NCI-H510A (cell line): ENCODE measurements at places on chromosomes 4 and X.
A peak's percentile ranks its signal among the peaks of the same experiment; 100 is the strongest.

DNA sequence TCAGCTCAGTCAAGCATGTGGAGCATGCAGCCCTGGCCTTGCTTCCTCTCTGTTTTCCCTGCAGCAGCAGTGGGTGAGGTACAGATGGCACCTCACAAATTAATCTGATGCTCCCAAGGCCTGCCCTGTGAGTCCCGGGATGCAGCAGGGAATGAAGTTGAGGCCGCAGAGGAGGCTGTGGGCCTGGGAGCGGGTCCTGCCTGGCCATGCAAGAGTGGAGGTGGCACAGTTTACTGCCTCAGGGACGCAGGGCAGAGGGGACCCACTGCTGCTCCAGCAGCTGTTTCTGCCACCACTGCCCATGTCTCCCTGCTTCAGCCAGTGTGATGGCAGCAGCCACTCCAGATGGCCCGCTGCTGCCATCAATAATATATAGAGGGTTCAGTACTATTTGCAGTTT is 474.6 kb downstream of the EPHA5 start:
- no peak for DNase-seq

GRCh38 chr4:76950052-76950955 is 752 bp downstream of the SEPTIN11 start:
- DNase-seq = no peak

- DNase-seq = no peak
Measured at GRCh38 chrX:3066555-3066954, 25.3 kb downstream of the ARSF start.

- DNase-seq = no peak
Measured at GRCh38 chr4:141810038-141810711, 173.8 kb downstream of the IL15 start.

DNA sequence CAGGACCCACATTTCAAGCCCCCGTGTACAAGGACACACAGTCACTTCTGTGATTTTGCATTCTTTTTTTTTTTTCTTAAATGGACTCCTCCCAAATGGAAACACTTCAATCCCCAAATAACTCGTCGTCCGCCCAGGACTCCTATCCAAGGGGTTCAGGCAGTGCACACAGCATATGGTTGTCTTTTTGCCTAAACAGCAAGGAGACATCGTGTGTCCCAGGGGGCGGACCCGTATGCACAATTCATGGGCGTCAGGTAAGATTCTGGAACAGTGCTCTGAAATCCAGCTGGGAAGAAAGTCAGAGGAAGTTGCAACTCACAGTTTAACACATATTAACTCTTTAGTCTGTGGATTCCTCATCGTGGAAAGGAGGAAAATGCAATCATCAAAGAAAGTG is 231.3 kb downstream of the SHOX start:
- no peak for DNase-seq

- DNase-seq = no peak
Measured at GRCh38 chr4:61332693-61333092, 132.6 kb downstream of the ADGRL3 start.

DNA sequence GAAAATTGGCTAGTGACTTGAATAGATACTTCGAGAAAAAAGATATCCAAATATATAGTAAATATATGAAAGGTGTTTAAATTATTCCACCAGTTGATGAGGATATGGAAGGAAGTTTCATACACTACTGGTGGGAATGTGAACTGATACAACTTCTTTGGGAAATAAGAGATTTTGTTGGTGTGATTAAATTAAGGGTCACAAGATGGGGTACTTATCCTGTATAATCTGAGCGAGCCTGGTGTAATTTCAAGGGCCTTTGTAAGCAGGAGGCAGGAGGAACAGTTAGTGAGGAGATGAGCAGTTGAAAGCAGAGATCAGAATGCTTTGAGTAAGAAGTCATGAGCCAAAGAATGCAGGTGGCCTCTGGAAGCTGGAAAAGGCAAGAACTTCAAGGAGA is 192.2 kb downstream of the KCTD8 start:
- DNase-seq = no peak

GRCh38 chrX:137428766-137429591 is 136.9 kb upstream of the ZIC3 start:
- DNase-seq = no peak

DNA sequence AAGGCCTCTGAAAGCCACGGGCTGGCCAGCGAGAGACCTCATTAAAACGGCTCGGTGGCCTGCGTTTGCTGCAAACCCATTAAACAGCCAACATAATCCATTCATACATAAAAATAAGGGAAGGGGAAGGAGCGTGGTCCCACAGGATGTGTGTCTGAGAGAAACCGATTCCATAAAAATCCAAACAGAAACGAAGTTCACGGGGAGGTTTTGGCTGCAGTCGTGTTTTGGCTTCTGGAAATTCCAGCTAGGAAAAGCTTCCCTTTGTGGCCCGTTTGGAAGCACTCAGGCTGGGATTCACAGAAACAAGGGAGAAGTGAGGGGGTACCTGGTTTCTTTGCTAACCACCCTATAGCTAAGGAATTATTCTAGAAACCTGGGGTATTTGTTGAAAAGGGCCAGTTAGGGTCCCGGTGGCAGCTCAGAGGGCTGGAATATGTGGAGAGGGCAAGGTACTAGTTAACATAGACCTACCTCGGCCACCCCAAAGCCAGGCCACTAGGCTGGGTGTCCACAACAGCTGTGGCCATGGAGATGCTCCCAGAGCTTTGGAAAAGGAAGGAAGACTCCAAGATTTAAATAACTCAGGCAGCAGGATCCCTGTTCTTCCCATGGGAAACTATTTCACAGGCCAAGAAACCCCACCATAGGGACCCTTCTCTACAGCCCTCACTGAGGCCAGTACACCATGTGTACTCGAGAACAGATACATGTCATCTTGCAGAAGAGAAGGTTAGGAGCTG is 166.8 kb downstream of the BCOR start:
- DNase-seq = no peak

DNA sequence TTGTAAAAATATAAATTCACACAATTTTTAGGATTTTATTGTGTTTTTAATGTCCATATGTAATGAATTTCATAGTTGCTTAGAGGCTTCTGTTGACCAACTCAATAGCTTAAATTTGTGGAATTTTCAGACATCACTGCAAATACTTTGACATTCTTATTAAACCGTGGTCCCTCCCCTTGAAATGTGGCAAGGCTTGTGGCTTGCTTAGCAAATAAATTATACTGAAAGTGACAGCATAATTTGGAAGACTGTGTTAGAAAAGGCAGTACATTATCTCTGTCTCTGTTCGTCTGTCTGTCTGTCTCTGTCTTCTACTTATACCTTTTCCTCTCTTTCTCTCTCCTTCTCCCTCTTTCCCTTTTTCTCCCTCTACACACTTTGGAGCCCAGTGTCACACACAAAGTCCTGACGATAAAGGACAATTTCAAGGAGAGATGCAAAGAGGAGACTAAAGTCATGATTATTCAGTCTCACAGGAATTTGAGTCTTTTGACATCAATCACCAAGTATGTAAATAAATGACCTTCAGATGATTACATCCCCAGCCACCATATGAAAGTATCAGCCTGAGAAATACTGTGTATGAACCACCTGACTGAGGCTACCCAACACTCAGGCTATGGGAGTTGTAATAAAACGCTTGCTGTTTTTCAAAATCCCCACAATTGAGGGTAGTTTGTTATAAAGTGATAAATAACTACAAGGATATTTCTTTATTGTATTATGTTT is 21.0 kb upstream of the UGT2B7 start:
- no peak for DNase-seq

DNA sequence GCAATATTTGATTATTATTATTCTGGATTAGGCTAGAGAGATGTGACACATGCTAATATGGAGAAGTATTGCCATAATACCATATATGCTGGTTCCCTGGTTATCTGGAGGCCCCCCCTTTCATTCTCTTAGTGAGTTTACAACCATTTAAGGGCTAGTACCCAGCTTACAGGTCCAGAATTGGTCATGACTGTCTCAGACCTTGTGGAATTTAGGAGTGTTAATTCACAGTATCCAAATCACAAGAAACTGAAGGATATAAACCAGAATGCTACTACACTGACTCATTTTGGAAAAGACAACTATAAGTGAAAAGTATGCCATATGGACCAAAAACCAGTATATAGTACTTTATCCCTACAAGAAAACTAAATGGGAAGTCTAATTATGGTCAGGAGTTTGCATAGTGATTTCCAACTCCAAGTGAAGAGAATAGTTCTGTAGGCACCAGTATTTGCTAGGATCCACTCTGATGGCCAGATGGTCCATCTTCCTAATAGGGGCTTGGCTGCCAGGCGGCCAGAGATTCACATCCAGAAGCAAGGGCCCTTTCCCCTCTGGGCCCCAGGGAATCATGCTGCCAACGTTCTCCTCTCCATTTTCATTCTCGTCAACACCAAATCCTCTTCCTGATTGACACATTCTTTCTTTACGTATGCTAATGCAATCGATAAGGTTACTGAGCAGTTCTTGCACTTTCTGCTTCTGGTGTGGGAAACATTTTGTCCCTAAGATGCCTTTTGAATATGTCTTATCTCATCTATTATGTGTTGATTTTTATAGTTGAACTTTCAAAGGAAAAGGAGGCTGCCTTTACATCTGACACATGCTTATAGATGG is 123.6 kb downstream of the SHROOM3 start:
- no peak for DNase-seq

DNA sequence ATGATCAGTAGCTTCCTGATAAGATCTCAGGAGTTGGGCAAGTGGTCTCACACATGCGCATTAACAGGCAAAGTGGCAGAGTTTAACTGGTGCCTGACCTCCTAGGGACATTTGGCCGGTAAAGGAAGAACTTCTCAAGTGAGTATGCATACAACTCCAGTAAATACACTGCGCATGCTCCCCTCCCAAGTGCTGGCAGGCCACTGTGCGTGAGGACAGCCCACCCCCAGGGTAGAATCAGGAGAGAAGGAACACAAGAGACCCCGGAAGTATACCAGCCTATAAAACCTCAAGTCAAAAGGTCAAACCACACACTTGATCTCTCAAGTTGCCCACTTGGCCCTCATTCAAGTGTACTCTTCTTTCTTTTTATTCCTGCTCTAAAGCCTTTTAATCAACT is 225.5 kb upstream of the ANKRD50 start:
- peak; percentile 39 for DNase-seq

- no peak for DNase-seq
Measured at GRCh38 chr4:170025523-170026252, 507 bp downstream of the MFAP3L start.

DNA sequence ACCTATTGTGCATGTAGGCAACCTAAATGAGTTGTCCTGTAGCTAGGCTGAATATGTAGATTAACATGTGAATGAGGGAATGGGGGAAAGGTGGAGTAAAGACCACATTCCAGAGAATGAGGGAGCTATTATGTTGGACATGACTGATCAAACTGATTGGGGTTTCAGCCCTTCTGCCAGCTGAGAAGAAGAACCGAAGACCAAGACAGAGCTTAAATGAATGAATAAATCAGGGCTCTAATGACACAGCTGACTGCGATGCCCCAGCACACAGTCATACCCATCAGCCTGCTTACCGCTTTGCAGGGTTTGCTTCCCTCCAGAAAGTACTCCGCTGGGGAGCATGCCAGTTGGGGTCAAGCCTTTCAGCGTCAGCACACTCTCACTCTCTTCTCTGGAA is 315.4 kb downstream of the PPP3CA start:
- DNase-seq = no peak

- DNase-seq = no peak
Measured at GRCh38 chr4:139849219-139849618, 183.6 kb downstream of the MGST2 start.

DNA sequence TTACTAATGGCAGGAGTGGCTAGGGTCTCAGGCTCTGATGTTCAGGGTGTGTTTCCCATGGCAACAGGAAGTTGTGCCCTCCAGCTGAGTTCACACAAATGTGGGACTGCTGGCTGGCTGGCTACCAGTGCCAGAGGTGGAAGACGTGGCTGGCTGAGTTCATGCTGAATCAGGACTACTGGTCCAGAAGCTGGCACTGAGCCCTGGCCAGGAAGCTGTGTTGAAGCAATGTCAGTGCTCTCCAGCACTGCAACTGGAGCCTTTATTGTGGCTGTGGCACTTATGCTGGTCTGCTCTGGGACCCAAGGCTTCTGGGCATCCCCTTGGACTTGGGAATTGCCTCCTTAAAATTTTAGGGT is 42.0 kb upstream of the ZXDA start:
- DNase-seq = no peak

GRCh38 chr4:46484881-46485280 is 95.0 kb upstream of the GABRA2 start:
- DNase-seq = no peak

DNA sequence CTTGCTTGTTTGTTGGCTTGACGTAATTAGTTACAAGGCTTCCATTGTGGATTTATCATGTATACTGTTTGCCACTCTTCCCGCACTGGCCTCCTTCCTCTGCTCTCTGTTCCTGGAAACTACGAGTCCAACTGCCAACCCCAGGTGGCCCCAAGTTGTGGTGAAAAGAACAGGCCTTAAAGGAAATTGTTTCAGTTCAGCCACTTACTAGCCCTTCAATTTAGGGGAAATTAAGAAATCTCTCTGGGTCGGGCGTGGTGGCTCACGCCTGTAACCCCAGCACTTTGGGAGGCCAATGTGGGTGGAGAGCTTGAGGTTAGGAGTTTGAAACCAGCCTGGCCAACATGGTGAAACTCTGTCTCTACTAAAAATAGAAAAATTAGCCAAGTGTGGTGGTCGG is 28.0 kb downstream of the RBM47 start:
- DNase-seq = no peak

DNA sequence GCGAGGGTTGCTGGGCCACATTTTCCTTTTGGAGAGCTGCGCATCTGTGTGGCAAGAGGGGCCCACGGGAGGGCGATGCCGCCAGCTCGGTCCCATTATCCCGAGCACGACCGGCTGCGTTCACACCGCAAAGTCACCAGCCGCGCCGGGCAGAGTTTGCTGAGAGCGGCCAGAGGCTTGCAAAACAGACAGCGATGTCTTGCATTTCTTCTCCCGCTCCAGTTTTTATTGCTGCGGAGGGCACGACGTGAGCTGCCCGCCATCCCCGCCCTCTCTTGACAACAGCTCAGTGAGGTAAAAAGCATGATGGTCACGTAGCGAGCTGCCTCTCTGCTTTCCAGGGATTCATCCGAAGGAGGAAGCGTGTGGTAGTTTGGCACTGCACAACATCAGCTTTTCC is 102.1 kb upstream of the TENM3 start:
- no peak for DNase-seq

- DNase-seq = no peak
Measured at GRCh38 chr4:163681208-163681821, 186.8 kb downstream of the TMA16 start.

DNA sequence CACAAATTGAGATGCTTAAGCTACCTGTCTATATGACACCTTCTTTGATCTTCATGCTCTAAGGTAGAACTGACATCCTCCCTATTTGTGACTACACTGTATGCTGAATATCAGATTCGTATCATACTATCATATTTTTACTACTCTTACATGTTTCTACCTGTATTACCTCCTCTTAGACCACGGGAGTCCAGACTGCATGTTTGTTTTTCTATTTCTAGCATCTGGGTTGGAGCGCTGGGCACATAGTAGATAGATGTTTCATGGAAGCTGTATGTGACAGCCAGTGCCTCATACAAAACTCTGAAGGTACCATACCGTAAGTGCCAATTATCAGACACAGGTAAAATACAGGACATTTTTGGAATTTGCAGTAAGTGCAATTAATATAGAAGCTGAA is 47.6 kb downstream of the ATP10D start:
- DNase-seq = no peak

GRCh38 chrX:28126886-28127285 is 145.6 kb upstream of the DCAF8L1 start:
- DNase-seq = no peak
